ELR (cell line): ENCODE measurements at places on chromosomes 16 and 17.

DNA sequence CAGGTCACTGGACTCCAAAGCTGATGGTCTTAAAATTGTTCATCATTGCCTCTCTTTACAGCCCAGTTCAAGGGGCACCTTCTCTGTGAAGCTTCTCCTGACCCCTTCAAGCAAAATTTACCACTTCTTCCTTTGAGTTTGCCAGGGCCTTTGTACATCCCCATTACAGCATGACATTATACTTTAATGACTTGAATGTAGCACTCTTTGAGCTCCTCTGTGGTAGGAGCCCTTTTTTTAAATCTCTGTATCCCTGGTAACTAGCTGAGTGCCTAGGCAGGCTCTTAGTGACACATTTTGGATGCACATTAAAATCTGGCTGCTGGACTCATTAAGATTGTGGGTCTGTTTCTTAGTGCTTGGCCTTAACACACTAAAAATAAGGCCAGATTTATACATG is 412.1 kb downstream of the CA10 start:
- DNase-seq = no peak

GRCh38 chr17:2438823-2439222 is 38.0 kb upstream of the MNT start:
- DNase-seq = peak; percentile 80

DNA sequence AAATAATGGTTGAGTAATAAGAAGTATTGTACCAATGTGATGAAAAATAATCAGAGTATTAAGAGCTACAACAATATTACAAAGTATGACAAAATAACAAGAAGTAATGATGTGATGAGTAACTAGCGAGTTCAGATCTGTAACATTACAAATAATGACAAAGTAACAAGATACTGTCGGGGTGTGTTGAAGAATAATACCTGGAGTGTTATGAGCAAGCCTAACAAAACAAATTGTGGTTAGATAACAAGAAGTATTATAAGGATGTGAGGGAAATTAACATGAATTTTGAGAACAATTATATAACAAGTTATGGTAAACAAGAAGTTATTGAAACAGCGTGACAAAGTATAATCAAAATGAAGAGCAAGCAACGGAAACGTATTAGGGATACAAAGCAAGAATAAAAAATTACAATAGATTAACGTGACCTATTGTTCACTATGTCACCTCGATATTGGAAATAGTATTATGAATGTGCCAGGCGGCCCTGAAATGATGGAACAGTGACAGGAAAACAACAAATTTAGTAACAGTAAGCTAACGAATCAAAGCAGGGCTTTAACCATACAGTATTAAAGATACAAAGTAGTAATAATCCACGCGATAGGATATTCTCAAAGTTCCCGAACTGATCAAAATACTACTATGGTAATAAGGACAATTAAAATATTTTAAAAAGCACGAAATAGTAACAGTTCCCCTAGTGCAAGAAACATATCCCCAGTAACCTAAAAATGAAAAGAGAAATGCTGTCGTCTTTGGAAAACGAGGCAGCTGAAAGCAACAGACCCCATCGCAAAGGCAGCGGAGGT is 1.6 kb downstream of the TBX4 start:
- no peak for DNase-seq

GRCh38 chr17:70172923-70173322 is 3.6 kb downstream of the KCNJ2 start:
- DNase-seq = peak; percentile 32

- DNase-seq = no peak
Measured at GRCh38 chr17:4789701-4789950, 862 bp downstream of the GLTPD2 start.

- no peak for DNase-seq
Measured at GRCh38 chr17:80950466-80951120, 41.0 kb upstream of the CHMP6 start.

DNA sequence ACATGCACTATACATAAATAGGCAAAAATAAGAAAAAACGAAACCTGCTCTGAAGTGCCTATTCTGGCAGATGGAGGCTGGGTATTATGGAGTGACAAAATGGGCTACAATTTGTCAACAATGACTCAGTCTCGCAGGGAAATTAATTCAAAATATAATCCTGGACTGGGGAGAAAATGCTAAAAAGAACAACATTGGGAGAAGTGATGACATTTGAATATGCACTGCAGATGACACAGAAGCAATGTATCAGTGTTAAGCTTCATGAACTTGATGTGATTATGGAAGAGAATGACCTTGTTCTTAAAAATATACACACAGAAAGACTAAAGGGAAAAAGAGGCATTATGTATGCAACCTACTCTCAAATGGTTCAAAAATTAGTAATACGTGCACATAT is 74.8 kb upstream of the PSMD7 start:
- no peak for DNase-seq

DNA sequence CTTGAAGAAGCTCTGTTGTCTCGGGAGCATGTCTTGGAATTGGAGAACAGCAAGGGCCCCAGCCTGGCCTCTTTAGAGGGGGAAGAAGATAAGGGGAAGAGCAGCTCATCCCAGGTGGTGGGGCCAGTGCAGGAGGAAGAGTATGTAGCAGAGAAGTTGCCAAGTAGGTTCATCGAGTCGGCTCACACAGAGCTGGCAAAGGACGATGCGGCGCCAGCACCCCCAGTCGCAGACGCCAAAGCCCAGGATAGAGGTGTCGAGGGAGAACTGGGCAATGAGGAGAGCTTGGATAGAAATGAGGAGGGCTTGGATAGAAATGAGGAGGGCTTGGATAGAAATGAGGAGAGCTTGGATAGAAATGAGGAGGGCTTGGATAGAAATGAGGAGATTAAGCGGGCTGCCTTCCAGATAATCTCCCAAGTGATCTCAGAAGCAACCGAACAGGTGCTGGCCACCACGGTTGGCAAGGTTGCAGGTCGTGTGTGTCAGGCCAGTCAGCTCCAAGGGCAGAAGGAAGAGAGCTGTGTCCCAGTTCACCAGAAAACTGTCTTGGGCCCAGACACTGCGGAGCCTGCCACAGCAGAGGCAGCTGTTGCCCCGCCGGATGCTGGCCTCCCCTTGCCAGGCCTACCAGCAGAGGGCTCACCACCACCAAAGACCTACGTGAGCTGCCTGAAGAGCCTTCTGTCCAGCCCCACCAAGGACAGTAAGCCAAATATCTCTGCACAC is 21.2 kb downstream of the AKAP1 start:
- peak; percentile 25 for DNase-seq

DNA sequence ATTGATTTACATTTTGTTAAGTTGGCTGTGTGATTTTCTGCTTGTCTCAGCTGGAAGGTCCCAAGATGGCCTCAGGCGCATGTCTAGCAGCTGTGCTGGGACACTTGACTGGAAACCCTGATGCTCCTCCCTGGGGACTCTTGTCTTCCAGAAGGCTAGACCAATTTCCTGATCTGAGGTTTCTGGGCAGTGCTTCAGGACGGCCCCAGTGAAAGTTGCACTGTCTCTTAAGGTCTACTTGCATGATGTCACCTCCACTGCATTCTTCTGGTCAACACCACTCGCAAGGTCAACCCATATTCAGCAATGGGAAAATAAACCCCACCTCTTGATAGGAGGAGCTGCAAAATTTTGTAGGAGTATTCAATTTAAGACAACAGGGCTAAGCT is 116.0 kb downstream of the SALL1 start:
- DNase-seq = no peak

DNA sequence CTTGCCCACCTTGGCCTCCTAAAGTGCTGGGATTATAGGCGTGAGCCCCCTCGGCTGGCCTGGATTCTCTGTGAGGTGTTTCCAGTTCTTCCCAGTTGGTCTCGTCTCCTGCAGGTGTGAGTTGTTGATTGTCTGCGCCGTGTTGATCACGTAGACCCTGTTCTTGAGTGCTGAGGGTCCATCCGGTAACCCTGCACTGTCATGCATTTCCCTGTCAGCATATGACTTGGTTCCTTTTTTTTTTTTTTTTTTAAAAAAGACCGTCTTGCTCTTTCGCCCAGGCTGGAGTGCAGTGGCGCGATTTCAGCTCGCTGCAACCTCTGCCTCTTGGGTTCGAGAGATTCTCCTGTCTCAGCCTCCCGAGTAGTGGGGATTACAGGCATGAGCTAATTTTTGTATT is 17.3 kb downstream of the MGRN1 start:
- DNase-seq = no peak

- peak; percentile 65 for DNase-seq
Measured at GRCh38 chr17:68011199-68011665, 15.0 kb upstream of the C17orf58 start.

GRCh38 chr17:81486199-81486810 is 26.3 kb downstream of the ACTG1 start:
- DNase-seq = no peak

DNA sequence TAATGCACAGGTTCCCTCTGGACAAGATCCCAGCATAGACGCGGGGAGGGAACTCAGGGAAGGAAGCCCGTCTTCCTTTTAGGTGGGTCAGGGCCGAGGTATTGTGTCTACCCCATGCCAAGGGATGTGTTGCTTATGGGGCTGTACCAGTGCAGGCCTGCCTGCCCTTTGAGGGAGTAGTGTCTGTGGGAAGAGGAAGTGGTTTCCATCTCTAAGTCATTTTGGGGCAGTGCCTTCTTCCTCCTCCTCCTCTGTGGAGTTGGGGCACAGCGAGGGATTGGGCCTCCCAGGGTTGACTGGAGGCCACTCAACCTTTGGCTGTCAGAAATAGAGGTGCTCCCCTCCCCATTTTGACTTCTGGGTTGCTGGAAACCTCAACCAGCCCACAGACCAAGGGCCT is 26.5 kb downstream of the GJD3 start:
- no peak for DNase-seq

GRCh38 chr16:81574168-81574567 is 129.6 kb downstream of the CMIP start:
- no peak for DNase-seq

DNA sequence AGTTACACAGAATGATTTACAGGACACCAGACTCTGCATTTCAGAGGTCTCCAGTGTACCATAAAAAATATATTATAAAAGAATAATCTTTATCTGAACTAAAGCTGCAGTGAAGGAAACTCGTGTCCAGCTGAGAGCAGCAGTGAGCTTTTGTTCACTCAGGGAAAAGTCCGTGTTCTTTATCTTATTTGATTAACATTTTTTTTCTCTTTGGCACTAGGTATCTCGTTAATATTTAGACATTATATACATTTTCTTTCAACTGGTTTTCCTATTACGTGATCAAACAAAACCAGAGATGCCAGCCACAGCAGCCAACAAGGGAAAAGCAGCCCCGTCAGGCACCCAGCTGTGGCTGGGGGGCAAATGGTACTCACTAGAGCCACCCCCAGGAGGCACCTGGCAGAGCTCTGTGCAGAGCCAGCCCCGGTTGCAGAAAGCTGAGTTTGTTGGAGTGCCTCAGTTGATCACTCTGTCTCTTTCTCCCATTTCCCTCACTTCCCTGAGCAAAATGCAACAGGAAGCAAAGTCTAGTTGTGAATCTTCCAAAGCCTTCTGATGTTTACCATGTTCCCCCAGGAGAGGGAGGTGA is 1.1 kb upstream of the HS3ST4 start:
- no peak for DNase-seq

DNA sequence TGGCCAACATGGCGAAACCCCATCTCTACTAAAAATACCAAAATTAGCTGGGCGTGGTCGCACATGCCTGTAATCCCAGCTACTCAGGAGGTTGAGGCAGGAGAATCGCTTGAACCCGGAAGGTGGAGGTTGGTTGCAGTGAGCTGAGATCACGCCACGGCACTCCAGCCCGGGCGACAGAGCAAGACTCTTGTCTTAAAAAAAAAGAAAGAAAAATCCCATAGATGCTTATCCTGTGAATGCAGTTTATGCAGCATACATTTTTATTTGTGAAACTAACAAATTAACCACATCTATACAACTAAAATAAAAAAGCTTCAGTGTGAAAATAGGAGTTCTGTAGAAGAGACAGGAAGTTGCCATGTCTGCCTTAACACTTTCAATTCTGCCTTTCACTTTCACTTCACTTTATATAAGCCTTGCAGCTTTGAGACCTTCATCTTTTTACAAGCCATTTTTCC is 7.1 kb downstream of the IGSF6 start:
- DNase-seq = no peak

- DNase-seq = no peak
Measured at GRCh38 chr16:30028438-30029076, 2.5 kb downstream of the TLCD3B start.

- DNase-seq = peak; percentile 99
Measured at GRCh38 chr17:50051082-50051576, 4.8 kb upstream of the ITGA3 start.

DNA sequence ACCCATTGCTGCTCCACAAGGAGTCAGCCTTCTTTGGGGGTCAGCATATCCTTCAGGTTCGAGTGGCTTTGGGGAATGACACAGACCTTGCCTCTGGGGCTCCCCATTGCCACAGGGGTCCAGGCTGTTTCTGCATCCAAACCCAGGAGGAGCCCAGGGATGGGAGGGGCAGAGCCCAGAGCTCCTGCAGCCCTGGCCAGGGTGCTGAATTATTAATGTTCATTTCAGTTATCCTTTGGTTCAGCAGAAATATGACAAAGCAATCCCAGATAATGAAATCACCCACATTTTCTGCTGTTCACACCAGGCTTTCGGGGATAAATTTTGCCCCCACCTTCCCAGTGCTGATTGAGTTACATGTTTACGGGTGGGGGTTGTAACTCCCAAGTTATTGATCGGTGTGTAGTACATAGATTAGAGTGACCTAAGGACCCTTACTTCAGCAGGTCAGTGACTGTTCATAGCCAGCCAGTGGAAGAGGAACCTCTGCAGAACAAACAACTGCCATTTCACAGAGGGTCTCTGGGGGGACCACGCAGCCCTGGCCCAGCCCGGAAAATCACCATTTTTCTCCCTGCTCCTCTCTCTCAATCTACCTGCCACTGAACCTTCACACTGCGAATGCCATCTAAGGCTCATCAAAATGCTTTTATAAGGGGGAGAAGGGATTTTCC is 240.3 kb upstream of the N4BP1 start:
- no peak for DNase-seq

DNA sequence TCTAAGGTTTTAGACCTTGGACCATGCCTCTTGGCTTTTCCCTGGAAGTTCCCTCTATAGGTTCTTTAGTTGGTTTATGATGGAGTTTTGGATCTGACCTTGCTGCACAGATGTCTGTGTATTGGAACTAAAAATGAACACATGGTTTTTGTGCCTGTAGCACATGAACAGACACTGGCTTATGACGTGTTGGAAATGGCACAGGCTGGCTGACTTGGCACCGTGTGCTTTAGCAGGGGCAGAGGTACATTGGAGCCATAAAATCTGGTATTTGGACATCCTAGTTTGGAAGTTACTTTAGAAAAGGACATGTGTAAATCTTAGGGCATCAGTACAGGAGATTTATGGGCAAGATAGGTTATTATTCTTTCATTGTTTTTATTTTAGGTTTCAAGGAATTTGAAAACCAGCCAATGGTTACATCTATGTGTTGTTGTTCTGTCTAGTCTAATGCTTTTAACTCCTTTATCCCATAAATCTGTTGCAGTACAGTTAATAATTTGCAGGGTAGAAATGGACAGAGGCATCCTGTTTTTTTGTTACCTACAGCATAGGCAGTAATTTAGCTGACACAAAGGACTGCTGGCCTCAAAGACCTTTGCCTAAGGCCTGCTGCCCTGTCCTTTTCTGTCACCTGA is 6.0 kb downstream of the SOCS7 start:
- no peak for DNase-seq
